Osteocyte (in vitro differentiated cells): ENCODE measurements at places on chromosomes 1 and 21.

DNA sequence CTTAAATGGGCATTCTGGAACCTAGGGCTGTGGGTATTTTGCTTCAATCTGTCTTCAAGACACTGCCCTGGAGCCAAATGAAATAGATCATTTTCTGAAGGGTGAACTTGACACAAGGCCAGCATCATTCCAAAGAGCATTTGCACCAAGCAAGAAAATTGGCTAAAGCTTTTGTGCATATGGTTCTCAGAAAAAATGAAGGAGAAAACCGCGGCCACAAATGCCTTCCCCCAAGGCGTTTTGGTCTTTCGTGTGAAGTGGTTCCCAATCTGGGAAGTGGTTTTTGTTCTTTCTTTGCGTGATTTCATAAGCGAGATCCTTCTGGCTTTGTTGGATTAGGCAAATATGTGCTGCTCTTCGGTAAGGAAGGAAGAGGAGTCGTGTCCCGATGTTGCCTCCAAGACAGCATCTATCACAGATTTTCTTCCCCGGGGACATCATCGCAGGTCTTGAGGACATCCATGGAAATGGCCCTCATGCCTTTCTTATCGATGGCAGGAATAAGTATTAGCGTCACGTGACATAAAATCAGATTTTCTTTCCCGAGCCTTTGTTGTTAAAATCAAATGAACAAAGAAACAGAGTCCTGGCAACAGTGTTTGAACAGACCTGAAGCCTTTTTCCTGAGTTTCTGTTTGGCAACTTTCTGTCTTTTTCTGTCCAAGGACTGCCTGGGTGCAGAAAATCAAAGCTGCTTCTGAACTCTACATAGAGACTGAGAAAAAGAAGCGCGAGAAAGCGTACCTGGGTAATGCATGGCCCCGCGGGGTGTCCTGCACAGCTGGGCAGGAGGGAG lies 31.0 kb downstream of the ATP5PO start:
- DNase-seq = no peak

DNA sequence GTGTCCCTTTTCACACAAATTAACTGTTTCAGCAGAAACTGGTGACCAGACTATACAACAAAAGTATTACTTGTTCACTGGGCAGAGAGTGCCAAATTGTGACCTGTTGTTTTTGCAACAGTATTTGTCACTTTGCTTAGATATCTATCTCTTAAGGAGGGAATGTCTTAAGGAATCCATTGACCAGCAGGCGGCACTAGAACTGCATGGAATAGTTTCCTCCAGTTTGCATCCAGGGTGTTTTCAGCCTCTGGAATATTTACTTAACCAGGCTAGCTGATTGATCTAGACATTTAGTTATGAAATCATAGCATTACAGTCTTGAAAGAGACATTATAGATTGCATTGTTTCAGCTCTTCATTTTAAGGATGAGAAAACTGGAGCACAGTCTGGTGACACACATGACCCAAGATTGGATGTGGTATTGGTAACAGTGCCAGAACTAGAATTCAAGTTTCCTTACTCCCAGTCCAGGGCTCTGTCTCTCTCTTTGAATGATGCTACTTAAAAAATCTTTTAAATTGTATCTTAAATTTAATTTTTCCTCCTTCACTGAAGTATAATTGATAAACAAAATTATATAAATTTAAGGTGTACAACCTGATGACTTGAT lies 16.9 kb downstream of the RPTN start:
- no peak for DNase-seq

DNA sequence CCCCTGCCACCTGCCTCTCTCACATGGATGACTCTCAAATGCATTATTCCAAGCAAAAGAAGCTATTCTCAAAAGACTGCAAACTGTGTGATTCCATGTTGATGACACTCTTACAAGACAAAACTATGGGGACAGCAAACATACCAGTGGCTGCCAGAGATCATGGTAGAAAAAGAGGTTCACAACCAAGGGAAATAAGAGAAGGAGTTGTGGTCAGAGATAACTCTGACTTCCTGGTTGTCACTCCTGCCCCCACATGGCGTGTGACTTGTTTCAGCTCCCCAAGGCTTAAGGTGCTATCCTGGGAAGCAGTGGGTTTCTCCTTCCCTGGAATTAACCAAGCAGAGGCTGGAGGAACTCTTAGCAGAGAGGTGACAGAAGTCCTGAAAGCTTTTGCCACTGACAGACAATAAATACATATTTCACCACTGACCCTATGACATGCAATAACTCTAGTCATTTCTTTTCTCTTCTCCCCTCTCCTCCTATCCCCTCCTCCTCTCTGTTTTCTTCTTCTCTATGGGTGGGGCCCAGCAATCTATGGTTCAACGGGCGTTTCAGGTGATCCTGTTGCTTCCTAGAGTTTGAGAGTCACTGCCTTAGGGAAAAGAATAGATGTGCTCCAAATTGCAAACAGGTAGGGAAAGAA lies 185.1 kb downstream of the FCRL5 start:
- no peak for DNase-seq

- no peak for DNase-seq
Observed at GRCh38 chr1:229650045-229650444, 24.0 kb downstream of the URB2 start.

DNA sequence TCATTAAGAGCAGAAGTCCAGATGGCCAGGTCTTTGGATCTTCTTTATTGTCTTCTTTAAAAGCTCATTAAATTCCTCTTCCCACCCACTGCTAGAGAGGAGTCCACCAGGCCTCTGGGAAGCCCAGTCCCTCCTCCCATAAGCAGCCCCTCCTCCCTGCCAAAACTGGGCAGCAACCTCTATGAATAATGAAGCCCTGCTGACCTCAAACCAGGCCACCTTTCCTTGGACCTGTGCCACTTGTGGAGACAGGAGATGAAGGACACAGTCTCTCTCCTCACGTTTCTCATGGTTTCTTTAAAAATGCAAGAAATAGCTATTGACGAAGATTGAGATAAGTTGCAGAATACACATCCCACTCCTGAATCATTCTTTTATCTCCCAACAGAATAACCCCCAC lies 112.8 kb downstream of the EDEM3 start:
- no peak for DNase-seq
